ENCODE measurements at places on chromosomes 3 and 15.

GRCh38 chr15:65937054-65937453 is 67.8 kb downstream of the RAB11A start:
- DNase-seq: no peak
- no peaks in the 10 kb centered on the region for H3K4me1 ChIP-seq
- no peaks in the 10 kb centered on the region for H3K27me3 ChIP-seq
- no peak overlapping the region for H3K4me3 ChIP-seq
- no peak overlapping the region for H3K27ac ChIP-seq

DNA sequence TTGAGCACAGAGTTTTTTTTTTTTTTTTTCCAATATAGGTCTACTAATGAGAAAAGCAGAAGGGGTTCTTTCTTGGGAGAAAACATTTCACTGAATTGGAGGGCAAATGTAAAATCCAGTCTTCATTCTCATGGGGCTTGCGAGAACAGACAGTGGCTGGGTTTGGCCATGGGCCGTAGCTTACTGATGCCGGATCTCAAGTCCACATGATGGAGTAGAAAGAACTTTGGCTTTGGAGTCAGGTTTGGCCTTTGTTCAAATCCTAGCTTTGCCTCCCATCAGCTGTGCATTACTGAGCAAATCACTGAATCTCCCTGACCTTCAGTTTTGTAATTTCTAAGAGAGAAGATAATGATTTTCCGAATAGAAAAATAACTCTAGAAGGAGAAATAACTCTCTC is 59.7 kb downstream of the LMCD1 start:
- H3K4me1 ChIP-seq: no peaks in the 10 kb centered on the region
- H3K4me3 ChIP-seq: no peak overlapping the region
- no peak for DNase-seq
- H3K36me3 ChIP-seq: no peaks in the 10 kb centered on the region
- H3K27ac ChIP-seq: no peak overlapping the region

DNA sequence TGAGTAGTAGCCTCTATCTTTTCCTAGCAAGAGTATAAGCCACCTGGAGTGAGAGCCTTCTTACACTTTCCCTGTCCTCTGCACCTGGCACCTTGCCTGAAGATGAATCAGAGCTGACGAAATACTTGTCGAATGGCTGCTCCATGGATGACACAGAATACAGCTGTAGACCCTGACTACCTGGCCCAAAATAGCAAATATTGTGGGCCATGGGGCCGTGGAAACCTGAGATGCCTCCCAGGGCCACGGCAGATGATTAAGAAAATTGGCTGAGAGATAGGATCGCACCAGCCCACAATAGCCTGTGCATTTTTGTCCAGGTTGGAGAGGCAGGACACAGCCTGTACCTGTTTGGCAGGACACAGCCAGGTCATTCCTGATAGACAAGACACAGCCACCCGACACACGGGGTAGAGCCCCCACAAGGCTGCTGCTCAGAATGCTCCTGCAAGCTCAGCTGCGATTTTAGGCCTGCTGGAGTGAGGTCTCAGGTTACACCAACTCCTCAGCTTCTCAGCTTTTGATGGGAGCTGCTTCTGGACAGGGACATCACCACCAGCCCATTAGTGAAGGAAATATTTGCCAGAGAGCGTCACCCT is 22.9 kb upstream of the TPM1 start:
- H3K4me3 ChIP-seq: no peak overlapping the region
- DNase-seq: no peak
- H3K27ac ChIP-seq: no peak overlapping the region
- H3K4me1 ChIP-seq: no peaks in the 10 kb centered on the region
- no peaks in the 10 kb centered on the region for H3K27me3 ChIP-seq

- H3K4me1 ChIP-seq: peaks cover 4% of the 10 kb centered on the region
- no peak overlapping the region for H3K4me3 ChIP-seq
- H3K27me3 ChIP-seq: no peaks in the 10 kb centered on the region
Observed at GRCh38 chr3:31522152-31522551, 10.6 kb upstream of the STT3B start.

DNA sequence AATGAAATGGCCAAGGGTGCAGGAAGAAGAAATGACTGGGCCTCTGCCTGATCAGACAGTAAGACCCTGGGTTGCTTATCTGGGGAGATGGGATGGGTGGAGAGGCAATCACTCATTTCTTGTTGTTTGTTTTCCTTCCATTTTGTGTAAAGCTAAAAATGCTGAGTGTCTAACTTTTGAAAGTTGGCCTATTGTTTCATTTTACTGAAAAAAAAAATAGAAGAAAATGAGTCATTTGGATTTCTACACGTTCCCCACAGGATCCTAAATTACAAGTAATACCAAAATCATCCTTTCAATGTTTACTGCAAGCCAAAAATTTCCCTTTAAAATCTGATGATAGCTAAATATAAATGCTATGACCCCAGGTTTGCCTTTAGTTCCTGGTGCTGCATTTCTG is 30.6 kb downstream of the PTX3 start:
- no peaks in the 10 kb centered on the region for H3K4me1 ChIP-seq
- H3K36me3 ChIP-seq: no peaks in the 10 kb centered on the region
- H3K4me3 ChIP-seq: no peak overlapping the region

DNA sequence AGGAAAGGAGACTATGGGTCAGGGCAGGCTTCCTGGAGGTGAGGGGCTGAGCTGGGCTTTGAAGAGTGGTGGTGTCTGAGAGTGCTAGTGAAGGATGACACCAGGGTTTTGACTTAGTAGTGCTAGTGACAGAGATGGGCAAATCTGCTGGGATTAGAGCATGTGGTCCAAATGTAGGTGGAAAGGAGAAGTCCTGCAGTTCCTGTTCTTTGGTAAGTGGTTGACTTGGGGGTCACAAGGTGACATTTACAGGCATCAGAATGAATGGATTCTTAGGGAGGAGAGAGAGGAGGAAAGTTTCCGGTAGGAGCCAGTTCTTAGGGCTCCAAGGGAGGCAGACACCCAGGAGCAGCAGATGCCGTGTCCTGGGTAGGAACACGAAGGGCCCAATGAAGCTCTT is 796 bp upstream of the DOCK3 start:
- H3K36me3 ChIP-seq: no peaks in the 10 kb centered on the region
- no peak overlapping the region for H3K27ac ChIP-seq
- no peak for DNase-seq
- H3K4me3 ChIP-seq: no peak overlapping the region
- H3K27me3 ChIP-seq: peaks cover 5% of the 10 kb centered on the region
- peaks cover 8% of the 10 kb centered on the region for H3K4me1 ChIP-seq

DNA sequence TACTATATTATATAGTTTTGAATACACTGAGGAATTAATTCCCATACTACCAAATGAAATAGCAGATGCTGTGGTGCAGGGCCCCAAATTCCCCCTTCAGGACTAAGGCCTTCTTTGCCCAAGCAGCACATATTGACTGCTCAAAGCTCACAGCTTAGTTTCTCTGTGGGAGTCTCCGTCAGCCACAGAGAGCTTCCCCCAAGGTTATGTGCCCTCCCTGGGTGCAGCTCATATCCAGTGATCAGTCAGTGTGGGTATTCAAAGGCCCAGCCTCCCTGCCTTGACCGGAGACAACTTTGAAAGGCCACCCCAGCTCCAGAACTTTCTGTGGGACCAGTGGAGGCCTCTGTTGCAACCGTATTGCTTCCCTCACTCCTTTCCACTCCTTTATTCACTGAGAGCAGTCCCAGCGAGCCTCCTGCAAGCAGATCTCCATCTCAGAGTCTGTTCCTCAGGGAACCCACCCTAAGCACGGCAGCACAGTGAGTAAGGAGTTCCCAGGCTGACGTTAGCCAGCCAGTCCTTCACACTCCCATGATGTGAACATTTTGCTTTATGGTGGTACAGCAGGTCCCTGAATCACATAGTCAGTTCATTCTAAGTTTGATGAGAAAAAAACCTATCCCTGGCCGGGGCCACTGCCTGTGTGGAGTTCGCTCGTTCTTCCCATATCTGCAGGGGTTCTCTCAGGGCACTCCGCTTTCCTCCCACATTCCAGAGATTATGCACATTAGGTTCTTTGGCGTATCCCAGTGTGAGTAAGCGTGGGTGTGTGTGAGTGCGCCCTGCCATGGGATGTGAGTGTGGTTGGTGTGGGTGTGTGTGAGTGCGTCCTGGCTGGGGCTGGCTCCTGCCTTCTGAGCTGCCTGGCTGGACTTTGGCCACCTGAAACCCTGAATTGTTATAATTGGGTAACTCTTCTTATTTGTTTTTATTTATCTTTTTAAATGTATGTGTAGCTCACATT is 64.4 kb upstream of the PPARG start:
- no peaks in the 10 kb centered on the region for H3K4me1 ChIP-seq
- no peak overlapping the region for H3K27ac ChIP-seq
- no peaks in the 10 kb centered on the region for H3K36me3 ChIP-seq

- no peak overlapping the region for H3K27ac ChIP-seq
- no peaks in the 10 kb centered on the region for H3K4me1 ChIP-seq
- no peaks in the 10 kb centered on the region for H3K36me3 ChIP-seq
- no peak for DNase-seq
Observed at GRCh38 chr15:36364377-36364776, 215.0 kb upstream of the CDIN1 start.

DNA sequence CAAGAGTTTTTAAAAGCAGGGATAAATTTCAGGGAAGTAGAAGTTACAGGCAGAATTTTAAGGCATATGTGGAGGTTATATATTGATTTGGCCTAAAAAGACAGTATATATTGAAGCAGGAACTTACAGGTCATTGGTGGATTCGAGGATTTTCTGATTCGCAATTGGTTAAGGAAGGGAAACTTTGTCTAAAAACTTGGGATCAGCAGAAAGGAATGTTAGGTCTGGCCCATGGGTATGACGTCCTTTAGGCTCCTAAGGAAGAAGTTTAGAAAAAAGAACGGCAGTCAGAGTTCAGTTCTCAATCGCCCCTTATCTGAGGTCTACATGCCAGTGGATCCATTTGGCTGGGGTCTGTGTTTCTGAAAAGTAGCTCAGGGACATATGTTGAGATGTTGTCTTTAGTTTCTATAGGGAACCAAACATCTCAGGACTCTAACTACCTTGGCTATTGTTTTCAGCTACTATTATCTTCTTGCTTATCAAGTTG is 33.2 kb upstream of the ACP3 start:
- DNase-seq: no peak
- H3K27ac ChIP-seq: no peak overlapping the region
- no peaks in the 10 kb centered on the region for H3K36me3 ChIP-seq

- H3K4me1 ChIP-seq: no peaks in the 10 kb centered on the region
- no peaks in the 10 kb centered on the region for H3K36me3 ChIP-seq
Observed at GRCh38 chr3:100425316-100425715, 24.0 kb downstream of the LNP1 start.

DNA sequence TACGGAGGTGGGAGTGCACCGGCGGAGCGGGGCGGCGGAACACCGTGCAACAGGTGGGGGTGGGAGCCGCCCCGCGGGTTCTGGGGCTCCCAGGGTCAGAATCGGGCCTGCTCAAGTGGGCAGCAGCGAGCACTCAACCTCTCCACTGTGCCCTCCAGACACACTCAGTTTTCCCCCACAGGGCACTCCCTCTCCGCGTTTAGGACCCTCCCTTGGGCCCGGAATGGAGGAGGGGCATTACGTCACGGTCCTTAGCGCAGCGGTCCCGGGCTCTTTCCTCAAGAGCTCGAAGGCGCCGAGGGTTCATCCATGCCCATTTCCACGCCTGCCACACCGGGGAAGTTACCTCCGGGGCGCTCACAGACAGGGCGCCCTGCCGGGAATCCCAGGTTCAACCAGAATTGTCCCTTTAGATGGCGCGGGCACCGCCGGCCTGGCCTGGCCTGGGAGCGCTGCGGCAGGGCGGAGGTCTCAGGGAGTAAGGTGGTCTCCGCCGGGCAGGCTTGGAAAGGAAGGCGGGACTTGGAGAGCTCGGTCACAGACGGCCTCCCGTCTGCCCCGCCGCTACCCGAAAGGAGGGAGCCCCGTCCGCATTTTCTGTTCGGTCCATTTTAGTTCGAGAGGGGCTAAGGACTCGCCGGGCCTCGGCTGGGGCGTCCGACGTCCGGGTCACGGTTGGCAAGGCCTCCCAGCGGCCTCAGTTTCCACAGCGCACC is 5.1 kb downstream of the RNU6-1 start:
- H3K4me3 ChIP-seq: peak overlapping the region; percentile 59
- H3K4me1 ChIP-seq: peaks cover 66% of the 10 kb centered on the region
- H3K36me3 ChIP-seq: no peaks in the 10 kb centered on the region
- no peak overlapping the region for H3K27ac ChIP-seq

DNA sequence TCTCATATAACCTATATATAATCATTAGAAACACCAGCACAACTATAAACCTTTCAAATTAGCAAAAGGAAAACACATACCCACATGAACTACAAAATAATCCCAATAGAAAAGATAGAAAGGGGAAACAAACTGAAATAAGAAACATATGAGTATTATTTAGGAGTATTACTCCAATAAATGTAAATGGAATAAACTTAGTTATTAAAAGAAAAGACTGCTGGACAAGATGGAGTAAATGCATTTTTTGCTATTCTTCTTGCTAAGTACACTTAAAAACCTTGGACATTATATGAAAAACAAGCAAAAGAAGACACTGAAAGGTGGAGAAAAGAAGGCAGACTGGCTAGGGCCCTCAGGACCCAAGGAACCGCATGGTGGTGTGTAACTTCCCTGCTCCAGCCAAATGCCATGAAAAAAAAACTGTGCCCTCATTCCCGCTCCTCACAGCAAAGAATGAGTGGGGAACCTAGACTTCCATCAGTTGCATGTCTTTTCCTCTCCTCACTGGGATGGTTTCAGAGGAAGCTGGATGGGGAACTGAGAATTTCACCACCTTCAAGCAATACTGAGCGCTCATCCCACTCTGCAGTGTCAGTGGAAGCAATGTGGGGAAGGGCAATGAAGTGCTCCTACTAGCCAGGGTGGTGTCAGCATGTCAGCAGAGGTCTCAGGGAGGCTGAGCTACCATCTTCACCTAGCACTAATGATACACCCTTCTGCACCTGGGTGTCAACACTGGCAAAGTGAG is 43.7 kb upstream of the ADAMTS17 start:
- no peak overlapping the region for H3K4me3 ChIP-seq
- H3K36me3 ChIP-seq: no peaks in the 10 kb centered on the region
- H3K27me3 ChIP-seq: no peaks in the 10 kb centered on the region
- DNase-seq: no peak
- H3K27ac ChIP-seq: no peak overlapping the region
- no peaks in the 10 kb centered on the region for H3K4me1 ChIP-seq

DNA sequence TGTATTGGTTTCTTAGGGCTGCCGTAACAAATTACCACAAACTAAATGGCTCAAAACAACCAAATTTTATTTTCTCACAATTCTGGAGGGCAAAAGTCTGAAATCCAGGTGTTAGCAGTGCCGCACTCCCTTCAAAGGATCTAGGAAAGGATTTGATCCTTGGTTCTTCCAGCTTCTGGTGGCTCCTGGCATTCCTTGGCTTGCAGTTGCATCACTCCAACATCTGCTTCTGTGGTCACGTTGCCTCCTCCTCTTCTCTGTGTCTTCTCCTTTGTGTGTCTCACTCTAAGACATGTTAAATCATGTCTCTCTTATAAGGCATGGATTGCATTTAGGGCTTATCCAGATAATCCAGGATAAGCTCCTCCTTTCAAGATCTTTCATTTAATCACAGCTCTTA is 262.2 kb downstream of the MEX3B start:
- DNase-seq: no peak
- H3K4me3 ChIP-seq: no peak overlapping the region
- peaks cover 6% of the 10 kb centered on the region for H3K27me3 ChIP-seq
- no peak overlapping the region for H3K27ac ChIP-seq
- H3K36me3 ChIP-seq: no peaks in the 10 kb centered on the region
- no peaks in the 10 kb centered on the region for H3K4me1 ChIP-seq
